ENCODE measurements at places on chromosomes 16 and 17.

DNA sequence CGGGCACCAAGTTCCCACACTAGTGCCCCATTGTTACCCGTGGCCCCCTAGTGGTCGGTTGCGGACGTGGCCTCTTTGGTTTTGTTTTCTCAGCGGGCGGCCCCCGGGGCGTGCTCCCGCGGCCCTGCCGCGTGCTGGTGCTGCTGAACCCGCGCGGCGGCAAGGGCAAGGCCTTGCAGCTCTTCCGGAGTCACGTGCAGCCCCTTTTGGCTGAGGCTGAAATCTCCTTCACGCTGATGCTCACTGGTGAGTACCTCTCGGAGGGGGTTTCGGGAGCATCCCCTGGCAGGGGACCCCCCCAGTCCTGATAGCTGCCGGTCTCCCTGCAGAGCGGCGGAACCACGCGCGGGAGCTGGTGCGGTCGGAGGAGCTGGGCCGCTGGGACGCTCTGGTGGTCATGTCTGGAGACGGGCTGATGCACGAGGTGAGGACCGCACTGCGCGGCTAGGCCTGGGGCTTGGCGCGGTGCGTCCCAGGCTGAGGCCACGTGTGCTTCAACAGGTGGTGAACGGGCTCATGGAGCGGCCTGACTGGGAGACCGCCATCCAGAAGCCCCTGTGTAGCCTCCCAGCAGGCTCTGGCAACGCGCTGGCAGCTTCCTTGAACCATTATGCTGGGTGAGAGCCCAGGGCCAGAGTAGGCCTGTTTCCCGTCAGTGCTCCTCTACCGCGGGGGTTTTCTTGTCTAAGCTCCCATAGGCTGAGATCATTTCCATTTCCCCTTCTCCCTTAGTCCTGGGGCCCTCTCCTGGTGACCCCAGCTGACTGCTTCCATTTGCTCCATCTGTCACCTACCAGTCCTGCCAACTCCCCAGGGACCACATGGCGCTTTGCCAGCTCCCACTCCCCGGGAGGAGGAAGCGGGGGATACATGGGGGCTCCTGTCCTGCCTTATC, 1.7 kb downstream of the SPHK1 start:
- no peak for DNase-seq

GRCh38 chr16:64312980-64313379, 808.9 kb downstream of the CDH11 start:
- DNase-seq, result no peak

DNA sequence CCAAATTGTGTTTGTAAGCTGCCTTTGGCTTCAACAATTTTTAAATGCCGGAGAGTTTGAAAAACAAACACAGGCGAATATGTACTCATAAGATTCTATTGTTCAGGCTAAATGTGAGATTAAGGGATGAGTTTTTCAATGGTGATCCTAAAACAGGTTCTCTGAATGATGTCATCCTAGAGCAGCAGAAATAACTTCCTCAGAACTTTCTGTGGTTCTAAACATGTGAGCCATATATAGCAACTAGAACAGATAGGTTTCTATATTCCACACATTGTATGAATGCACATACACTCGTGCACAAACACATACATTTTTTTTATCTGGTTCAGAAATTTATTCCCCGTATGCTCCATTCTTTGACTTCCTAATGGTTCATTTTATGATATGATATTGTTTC, 1352.2 kb downstream of the CDH8 start:
- DNase-seq, result no peak

DNA sequence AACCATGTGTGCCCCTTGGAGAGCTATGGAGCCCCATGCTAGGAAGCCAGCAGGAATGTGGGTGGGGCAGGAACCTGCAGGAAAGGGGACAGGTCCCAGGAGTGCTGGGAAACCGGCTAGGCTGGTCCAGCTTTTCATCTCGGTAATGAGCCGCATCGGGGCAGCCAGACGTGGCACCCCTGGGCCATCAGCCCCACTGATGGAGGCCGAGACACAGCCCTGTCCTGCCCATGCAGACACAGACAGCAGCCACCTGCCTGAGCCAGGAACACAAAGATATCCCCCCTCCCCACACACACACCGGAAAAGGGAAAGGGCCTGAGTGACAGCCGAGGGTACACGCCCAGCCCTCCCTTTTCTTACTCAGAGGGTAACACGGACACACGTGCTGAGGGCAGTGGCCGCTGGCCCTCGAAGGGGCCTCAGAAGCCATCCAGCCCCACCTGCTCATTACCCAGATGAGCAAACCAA, 18.1 kb downstream of the PPL start:
- no peak for DNase-seq

DNA sequence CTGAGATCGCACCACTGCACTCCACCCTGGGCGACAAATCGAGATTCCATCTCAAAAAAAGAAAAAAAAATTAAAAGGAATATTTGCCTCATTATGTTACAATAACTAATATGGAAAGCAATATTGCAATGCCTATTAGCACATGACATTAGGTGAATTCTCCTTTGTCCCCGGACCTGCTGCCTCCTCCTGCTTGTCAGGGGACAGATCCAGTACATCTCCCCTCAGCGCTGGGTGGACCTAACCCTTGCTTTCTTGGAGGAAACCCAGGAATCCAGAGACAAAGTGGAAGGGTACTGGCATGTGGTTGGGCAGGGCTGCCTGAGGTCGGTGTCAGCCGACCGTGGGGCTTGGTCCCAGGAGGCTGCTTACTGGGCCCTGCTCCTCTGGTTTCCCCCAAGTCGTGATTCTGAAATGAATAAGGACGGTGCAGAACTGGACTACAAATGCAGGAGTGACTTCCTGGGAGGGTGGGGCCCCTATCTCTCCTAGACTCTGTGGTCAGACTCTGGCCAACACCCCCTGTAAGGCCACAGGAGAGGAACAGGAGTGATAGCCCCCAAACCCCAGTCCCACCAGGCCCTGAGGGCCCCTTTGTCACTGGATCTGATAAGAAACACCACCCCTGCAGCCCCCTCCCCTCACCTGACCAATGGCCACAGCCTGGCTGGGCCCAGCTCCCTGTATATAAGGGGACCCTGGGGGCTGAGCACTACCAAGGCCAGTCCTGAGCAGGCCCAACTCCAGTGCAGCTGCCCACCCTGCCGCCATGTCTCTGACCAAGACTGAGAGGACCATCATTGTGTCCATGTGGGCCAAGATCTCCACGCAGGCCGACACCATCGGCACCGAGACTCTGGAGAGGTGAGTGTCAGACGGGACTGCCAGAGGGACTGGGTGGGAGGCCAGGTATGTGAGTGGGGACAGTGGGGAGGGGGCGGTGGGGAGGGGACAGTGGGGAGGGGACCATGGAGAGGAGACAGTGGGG, at the start of gene HBZ:
Gene HBZ, plus strand, starts transcription at position 504 of the 988 bp plus-strand sequence. Its CDS starts 266 bp downstream, at position 770.
- no peak for DNase-seq

GRCh38 chr16:15526731-15527130, 92.3 kb downstream of the BMERB1 start:
- no peak for DNase-seq

- DNase-seq, result no peak
Measured at GRCh38 chr16:51359141-51359955, 208.3 kb upstream of the SALL1 start.

DNA sequence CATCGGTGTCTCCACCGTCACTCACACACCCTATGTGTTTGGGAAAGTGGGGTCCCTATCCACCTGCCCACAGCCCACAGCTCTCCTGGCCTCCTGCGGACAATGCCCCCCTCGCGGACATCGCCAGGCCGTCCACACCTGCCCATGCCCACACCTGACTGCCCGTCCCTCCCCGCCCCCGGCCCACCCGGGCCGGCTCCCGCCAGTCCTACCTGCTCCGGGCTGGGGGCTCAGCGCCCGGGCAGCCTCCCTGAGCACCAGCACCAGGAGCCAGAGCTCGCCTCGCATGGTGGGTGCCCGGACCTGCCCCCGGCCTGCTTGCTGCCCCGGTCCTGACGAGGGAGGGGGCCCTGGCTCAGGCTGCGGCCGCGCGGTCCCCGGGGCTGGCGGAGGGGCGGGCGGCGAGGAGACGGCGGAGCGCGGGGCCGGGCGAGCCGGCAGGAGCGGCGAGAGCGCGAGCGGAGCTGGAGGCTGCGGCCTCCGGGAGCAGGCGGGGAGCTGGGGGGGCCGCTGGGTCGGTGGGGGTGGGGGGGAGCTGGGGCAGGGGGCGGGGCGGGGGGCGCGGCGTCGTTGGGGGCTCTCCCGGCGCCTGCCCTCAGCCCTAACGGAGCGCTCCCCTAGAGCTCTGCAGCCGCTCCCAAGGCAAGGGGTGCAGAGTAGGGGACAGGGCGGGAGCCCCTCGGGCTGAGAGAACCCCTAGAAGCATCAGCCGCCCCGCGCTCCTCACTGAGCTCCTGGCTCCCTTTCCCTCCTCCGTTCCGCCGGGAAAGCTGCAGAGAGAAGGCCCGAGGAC, at the start of gene PLXDC1:
Gene PLXDC1, minus strand, starts transcription at position 488 of the 793 bp plus-strand sequence. Its CDS starts 200 bp downstream, at position 288.
- DNase-seq, result no peak

DNA sequence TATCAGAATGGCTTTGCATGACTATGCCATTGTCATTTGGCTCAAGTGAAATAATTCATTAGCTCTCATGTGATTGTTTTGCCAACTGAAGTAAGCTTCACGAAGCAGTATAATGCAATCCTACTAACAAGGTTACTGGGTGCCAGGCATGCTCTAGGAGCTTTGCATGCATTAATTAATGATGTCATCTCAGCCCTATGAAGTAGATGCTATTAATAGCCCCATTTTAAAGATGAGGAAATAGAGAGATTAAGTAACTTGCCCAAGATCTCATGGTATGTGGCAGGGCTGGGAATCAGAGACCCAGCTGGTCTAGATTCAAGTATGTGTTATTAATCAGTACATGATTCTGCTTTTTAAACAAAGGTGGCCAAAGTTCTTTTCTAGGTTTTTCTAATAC, 14.1 kb downstream of the KRT39 start:
- peak; percentile 95 for DNase-seq

- DNase-seq, result no peak
Measured at GRCh38 chr17:81332914-81333528, 37.9 kb upstream of the SLC38A10 start.

GRCh38 chr16:2806286-2806685, 8.0 kb downstream of the PRSS41 start:
- no peak for DNase-seq

DNA sequence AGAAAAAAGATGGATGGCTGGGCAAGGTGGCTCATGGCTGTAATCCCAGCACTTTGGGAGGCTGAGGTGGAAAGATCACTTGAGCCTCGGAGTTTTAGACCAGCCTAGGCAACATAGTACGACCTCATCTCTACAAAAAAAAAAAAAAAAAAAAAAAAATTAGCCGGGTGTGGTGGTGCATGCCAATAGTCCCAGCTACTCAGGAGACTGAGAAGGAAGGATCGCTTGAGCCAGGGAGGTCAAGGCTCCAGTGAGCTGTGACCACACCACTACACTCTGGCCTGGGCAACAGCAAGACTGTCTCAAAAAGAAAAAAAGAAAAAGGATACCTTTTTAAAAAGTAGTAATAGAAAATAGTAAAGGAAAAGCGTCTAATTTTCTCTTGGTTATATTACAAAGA, 20.7 kb downstream of the ZNF652 start:
- DNase-seq, result no peak

DNA sequence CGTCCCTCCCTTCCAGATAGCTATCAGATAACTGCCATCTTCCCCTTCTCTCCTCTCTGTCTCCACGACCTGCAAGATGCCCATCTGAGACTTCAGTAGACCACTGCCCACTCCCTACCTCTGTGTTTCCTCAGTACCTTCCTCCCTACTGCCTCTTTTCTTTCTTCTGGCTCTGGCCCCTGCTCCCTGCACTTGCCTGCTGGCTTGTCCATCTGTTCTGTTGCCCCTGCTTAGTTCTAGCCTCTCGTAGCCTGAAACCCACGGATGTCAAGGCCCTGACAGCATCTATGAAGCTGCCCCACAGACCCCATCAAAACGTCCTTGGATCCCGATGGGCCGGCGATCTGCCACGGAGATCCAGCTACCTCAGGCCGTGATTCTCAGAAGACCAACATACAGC, 53.0 kb downstream of the ELAC2 start:
- DNase-seq, result no peak

All from epithelial cell of prostate (primary cell).